ENCODE measurements at places on chromosomes 5 and 9. TPM values are rescaled to one million over a fixed set of nuclear protein-coding genes. Genes with fewer than 3 reads are reported as not detected.

GRCh38 chr9:96441798-96442445 is 8.0 kb upstream of the HABP4 start:
- H3K4me1 ChIP-seq = no peaks in the 10 kb centered on the region
- no peak for DNase-seq
- no peaks in the 10 kb centered on the region for H3K36me3 ChIP-seq
- H3K27me3 ChIP-seq = no peaks in the 10 kb centered on the region
- H3K4me3 ChIP-seq = no peak overlapping the region

- peaks cover 70% of the 10 kb centered on the region for H3K36me3 ChIP-seq
- DNase-seq = no peak
- no peak overlapping the region for H3K4me3 ChIP-seq
- no peaks in the 10 kb centered on the region for H3K27me3 ChIP-seq
- peak overlapping the region; percentile 74 for H3K27ac ChIP-seq
Observed at GRCh38 chr5:34923694-34924461, 5.5 kb upstream of the DNAJC21 start.

DNA sequence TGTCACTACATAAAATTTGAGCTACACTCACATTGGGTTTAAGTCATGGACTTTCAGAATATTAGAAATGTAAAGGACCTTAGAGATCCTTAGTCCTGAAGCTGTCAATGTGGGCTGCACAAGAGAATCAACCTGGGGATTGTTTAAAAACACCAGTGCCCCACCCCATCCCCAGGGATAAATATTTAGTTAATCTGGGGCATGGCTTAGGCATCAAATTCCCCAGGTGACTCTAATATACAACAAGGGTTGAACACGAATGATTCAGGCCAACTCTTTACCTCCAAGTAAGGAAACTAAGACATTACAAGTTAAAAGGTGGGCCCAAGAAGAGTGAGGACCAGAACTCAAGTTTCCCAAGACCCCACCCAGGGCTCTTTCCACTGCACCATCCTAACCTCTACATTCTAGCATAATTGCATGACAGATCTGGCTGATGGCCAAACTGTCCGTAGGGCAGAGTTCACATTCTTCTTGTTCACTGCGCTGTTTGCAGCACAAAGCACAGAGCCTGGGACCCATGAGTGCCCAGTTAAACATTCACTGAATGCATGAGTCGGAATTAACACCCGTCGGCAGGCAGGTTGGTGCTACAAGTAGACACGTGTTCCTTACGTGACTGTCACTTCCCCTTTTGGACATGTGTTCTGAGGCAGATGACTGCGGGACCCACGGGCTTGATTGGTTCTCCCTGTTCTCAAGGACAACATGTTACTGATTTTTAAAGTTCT is 25.2 kb downstream of the CYFIP2 start:
- H3K27me3 ChIP-seq = no peaks in the 10 kb centered on the region
- peaks cover 13% of the 10 kb centered on the region for H3K4me1 ChIP-seq

DNA sequence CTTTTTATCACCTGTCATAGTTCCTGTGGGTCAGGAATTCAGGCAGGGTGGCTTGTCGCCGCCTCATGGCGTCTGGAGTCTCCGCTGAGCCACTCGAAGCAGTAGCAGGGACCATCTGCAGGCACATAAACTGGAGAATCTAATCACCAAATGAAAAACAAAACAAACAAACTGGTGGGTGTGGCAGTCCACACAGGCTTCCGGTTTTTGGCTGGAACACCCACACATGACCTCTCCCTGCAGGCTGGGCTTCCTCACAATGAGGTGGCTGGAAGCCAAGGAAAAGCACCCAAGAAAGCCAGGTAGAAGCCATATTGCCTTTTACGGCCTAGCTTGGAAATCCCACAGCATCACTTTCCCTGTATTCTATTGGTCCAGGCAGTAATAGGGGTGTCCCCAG is 197.0 kb downstream of the SYK start:
- no peaks in the 10 kb centered on the region for H3K27me3 ChIP-seq
- DNase-seq = no peak
- no peaks in the 10 kb centered on the region for H3K4me1 ChIP-seq
- H3K27ac ChIP-seq = no peak overlapping the region

GRCh38 chr9:31335529-31336234 is 1048.8 kb upstream of the ACO1 start:
- no peaks in the 10 kb centered on the region for H3K36me3 ChIP-seq
- DNase-seq = no peak
- no peak overlapping the region for H3K27ac ChIP-seq
- no peaks in the 10 kb centered on the region for H3K4me1 ChIP-seq
- H3K4me3 ChIP-seq = no peak overlapping the region

DNA sequence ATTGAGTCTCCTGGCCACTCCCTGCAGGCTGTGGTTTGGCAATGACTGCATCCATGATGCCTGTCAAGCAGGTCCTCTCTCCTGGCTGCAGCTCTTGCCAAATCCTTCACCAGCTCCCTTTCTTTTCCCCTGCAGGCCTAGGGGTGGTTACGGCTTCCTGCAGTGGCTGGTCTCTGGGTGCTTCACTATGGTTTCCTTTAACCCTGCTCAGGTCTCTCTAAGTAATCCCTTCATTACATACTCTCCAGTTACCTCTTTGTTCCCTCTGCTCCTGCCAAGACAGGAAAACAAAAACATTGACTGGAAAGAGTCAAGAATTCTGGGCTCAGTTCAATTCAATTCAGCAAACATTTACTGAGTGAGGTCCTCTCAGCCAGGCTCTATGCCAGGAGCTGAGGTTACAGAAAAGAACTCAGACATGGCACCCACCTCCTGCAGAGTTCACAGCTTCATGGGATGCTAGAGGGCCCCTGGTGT is 19.8 kb upstream of the PTPN3 start:
- H3K4me1 ChIP-seq = no peaks in the 10 kb centered on the region
- no peaks in the 10 kb centered on the region for H3K36me3 ChIP-seq
- no peak for DNase-seq
- no peak overlapping the region for H3K27ac ChIP-seq
- no peak overlapping the region for H3K4me3 ChIP-seq

GRCh38 chr9:4970970-4971641 is 14.0 kb upstream of the JAK2 start:
- no peaks in the 10 kb centered on the region for H3K27me3 ChIP-seq
- no peaks in the 10 kb centered on the region for H3K36me3 ChIP-seq
- H3K27ac ChIP-seq = no peak overlapping the region
- DNase-seq = no peak
- H3K4me1 ChIP-seq = no peaks in the 10 kb centered on the region

DNA sequence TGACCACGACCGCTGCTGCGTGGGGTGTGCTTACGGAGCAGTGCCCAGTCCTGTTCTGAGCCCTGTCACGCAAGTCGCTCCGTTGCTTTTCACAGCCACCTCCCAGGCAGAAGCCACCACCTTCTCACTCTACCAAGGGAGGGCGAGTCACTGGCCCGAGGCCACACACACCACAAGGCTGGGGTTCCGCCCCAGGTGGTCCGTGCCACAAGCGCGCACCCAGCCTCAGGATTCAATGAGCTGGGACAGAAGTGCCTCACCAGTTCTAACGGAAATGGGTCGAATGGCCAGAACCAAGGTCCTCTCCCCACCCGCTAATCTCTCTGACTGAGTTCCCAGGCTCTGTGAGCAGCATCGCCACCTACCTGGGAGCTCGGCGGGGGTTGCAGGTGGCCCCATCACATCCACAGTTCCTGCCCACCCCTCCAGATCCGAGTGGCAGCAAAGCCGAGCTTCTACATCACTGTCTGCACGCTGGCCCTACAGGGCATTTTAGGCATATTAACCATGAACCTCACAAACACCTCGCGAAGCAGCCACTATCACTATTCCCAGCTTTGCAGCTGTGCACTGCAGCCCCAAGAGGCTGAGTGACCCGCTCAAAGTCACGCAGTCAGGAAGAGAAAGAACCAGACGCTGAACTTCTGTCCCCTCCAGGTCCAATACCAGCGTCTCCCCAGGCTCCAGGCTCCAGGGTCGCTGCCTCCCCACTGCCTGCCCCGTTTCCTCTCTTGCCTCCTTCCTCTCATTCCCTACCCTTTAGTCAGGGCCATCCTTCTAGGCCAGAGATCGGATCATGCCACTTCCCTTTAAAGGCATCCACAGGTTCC is 92.1 kb upstream of the PHYKPL start:
- no peaks in the 10 kb centered on the region for H3K27me3 ChIP-seq
- no peak overlapping the region for H3K4me3 ChIP-seq
- H3K27ac ChIP-seq = no peak overlapping the region
- no peaks in the 10 kb centered on the region for H3K36me3 ChIP-seq

GRCh38 chr5:164358531-164359259 is 853.3 kb downstream of the MAT2B start:
- H3K4me1 ChIP-seq = no peaks in the 10 kb centered on the region
- H3K27ac ChIP-seq = peak overlapping the region; percentile 14
- no peak overlapping the region for H3K4me3 ChIP-seq
- no peaks in the 10 kb centered on the region for H3K27me3 ChIP-seq
- H3K36me3 ChIP-seq = no peaks in the 10 kb centered on the region
- no peak for DNase-seq

- H3K4me3 ChIP-seq = no peak overlapping the region
- H3K27ac ChIP-seq = no peak overlapping the region
- H3K27me3 ChIP-seq = no peaks in the 10 kb centered on the region
- DNase-seq = no peak
Observed at GRCh38 chr5:154461531-154461930, 15.7 kb downstream of the SAP30L start.

DNA sequence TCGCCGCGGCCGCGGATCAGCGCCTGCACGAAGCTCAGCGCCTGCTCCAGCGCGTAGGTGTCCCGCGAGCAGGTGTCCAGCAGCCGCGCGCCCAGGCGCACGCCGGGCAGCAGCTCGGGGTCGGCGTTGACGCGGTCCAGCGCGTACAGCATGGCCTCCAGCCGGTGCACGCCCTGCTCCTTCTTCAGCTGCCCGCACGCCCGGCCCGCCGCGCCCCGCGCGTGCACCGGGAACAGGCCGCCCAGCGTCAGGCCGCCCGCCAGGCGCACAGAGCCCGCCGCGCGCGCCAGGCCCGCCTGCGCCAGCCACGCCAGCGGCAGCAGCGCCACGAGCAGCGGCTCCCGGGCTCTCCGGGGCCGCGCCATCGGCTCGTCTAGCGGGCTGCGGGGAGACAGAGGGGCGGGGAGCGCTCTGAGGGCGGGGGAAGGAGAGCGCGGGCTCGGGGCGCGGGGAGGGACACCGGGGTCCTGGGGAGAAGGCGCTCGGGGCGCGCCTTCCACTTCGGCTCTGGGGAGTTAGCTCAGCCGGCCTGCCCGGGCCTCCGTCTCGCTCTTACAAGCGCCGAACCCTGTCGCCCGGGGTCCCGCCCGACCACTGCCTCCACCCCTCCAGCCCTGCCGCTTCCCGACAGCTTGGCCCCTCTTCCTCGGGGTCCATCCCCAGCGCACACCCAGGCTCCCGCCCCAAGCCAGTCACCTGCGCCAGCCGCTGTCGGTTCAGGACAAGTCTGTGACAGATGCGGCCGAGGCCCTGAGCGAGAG is at the start of gene GRM6:
Gene GRM6 (minus strand): TSS at position 741 of the 761 bp plus-strand sequence. CDS start 376 bp downstream, at position 365.
- no peak within 1 kb of the TSS for H3K4me3 ChIP-seq
- H3K27me3 ChIP-seq = no peaks in the 10 kb centered on the region
- peak; percentile 61 for DNase-seq
- no peaks in the 10 kb centered on the region for H3K4me1 ChIP-seq
- no peak within 1 kb of the TSS for H3K27ac ChIP-seq

GRCh38 chr9:111740739-111741138 is 54.0 kb downstream of the SHOC1 start:
- no peak for DNase-seq
- no peaks in the 10 kb centered on the region for H3K27me3 ChIP-seq
- H3K27ac ChIP-seq = no peak overlapping the region
- no peaks in the 10 kb centered on the region for H3K4me1 ChIP-seq
- no peak overlapping the region for H3K4me3 ChIP-seq
- H3K36me3 ChIP-seq = no peaks in the 10 kb centered on the region

GRCh38 chr9:87812375-87813118 is 70.1 kb upstream of the SPATA31E1 start:
- no peak overlapping the region for H3K4me3 ChIP-seq
- no peaks in the 10 kb centered on the region for H3K4me1 ChIP-seq
- DNase-seq = peak; percentile 60
- no peaks in the 10 kb centered on the region for H3K27me3 ChIP-seq

- DNase-seq = no peak
- no peak overlapping the region for H3K4me3 ChIP-seq
- H3K27ac ChIP-seq = no peak overlapping the region
- no peaks in the 10 kb centered on the region for H3K36me3 ChIP-seq
- no peaks in the 10 kb centered on the region for H3K4me1 ChIP-seq
- H3K27me3 ChIP-seq = peaks cover 47% of the 10 kb centered on the region
Observed at GRCh38 chr5:2382776-2383697, 368.4 kb downstream of the IRX2 start.

DNA sequence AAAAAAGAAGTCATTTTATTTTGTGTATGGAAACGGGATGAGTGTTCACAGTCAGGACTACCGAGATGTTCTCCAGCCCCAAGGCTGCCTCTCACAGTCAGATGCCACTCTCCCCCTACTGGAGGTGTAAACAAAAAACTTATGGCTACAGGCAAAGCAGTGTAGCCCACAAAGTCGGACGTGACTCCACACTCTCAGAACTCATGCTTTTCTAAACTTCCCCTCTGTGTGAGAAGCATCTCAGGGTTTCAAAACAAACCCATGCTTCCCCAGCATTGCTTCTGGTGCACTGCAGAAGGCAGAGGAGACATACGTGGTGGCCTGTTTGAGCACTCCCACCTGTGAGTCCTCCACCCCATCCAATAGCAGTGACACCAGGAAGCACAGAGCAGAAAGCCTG is 580.3 kb downstream of the BNC2 start:
- no peaks in the 10 kb centered on the region for H3K27me3 ChIP-seq
- H3K36me3 ChIP-seq = no peaks in the 10 kb centered on the region
- DNase-seq = no peak

- H3K36me3 ChIP-seq = no peaks in the 10 kb centered on the region
- no peak for DNase-seq
- H3K27me3 ChIP-seq = no peaks in the 10 kb centered on the region
- no peak overlapping the region for H3K27ac ChIP-seq
Observed at GRCh38 chr5:145906401-145906800, 30.0 kb upstream of the SH3RF2 start.

- H3K4me3 ChIP-seq = no peak overlapping the region
- peak; percentile 73 for DNase-seq
- H3K27ac ChIP-seq = no peak overlapping the region
- no peaks in the 10 kb centered on the region for H3K27me3 ChIP-seq
- peaks cover 44% of the 10 kb centered on the region for H3K36me3 ChIP-seq
Observed at GRCh38 chr9:124855944-124856765, 2.9 kb downstream of the WDR38 start.

MZB1 gene
- not detected for polyA plus RNA-seq

PCDHA11 gene
- polyA plus RNA-seq = not detected

VLDLR gene
- 12.0 TPM for polyA plus RNA-seq

RLN2 gene
- polyA plus RNA-seq = 0.50 TPM

All from SK-N-SH (cell line).